IPS DF 19.7 (cell line): ENCODE measurements at places on chromosomes 12 and 14.

DNA sequence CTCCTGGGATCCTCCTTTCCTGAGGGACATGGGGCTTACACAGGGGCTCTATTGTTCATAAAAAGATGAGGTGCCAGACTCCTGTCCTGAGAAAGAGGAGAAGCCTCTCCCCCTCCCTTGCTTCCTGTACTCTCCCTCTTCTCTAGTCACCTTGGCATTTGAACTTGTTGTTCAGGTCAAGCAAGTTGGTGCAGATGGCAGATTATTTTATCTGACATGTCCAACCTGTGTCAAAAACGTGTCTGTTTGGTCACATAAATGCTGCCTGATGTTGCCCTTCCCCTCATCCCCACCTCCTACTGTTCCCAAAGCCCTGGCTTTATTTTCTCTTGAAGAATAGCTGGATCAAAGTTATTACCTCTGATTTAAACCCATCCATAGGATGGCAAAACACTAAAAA is 154.8 kb downstream of the TMX1 start:
- DNase-seq = no peak

GRCh38 chr14:67251573-67252226 is 10.5 kb downstream of the PALS1 start:
- no peak for DNase-seq

GRCh38 chr12:3704512-3705353 is 48.2 kb downstream of the CRACR2A start:
- no peak for DNase-seq

GRCh38 chr12:124652661-124653060 is 85.2 kb upstream of the NCOR2 start:
- DNase-seq = no peak

DNA sequence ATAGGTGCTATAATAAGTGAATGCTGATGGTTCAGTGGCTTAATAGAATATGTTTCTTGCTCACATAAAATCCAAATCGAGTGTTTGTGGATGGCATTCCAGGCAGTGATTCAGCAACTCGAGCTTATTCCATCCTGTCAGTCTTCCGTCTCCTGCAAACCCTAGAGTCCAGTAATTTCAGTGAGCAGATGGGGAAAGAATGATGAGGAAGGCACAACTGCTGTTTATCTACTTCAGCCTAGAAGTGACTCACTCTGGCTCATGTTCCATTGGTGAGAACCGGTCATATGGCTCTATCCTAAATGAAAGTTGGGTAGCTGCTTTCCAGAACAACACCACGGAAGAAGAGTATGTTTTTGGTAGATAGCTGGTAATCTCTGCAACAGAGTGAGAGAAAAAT is 421.8 kb upstream of the PDE3A start:
- DNase-seq = no peak

DNA sequence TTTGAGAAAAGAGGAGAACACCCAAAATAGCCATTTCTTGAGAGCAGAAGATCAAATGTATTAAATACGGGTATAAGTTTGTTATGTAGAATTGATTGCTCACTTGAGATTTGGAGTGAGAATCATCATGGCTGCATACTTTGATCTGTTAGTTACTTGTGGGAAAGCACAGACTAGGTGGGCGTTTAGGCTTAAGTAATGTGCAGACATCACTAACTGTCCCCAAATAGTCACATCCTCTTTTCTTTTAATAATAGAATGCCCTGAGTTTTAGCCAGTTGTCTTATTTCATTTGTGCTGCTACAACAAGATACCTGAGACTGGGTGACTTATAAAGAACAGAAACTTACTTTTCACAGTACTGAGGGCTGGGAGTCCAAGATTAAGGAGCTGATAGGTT is 14.3 kb upstream of the GTF2A1 start:
- DNase-seq = no peak

DNA sequence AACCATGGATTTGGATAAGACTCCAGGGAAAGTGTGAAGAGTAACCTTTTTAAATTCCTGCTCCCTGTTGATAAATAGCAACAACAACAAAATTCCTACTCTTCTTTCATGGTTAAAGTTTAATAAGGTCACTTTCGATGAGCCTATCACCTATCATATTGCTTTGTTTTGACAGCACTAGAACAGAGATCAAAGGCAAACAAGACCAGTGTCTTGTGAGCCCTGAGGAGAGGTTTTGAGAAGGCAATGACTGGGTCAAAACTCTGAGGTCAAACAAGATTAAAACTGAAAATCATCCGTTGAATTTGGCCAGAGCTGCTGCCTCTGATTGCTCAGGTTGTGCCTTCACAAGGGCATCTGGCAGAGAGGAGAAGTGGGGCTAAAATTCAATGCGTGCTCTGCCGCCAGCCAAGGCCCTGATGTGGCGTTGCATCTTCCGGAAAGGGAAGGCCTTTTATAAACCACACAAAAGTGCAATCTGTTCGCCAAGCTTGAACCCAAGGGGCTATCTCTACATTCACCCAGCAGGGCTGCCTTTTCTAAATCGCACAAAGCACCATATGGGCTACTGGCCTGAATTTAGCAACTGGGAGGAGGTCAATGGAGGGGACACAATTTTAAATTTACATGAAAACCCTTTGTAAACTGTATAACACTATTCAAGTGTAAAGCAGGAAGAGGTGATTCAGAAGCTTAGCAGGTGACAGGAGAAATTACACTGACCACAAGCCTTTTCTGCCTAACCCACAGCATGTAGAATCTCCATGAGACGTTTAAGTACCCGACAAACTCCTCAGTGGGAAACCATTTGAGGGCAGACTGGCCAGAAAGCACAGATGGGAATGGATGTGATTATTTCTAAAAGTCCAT is 140.8 kb downstream of the DAD1 start:
- no peak for DNase-seq

DNA sequence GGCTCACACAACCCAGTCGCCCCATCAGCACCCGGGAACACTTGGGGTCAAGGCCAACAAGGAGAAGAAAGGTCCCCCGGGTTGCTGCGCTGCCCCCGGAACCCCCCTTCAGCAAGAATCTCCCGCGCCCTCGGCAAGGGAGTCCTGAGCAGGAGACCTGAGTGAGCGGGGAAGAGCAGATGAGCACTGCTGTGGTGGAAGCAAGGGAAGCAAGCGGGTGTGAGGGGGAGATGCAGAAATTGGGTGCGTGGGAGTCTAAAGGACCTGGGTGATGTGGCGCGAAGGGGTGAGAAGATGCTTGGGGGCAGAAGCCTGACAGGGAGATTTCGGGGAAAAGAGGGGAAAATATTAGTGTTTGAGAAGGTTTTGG is 105.5 kb upstream of the PRB2 start:
- DNase-seq = no peak

DNA sequence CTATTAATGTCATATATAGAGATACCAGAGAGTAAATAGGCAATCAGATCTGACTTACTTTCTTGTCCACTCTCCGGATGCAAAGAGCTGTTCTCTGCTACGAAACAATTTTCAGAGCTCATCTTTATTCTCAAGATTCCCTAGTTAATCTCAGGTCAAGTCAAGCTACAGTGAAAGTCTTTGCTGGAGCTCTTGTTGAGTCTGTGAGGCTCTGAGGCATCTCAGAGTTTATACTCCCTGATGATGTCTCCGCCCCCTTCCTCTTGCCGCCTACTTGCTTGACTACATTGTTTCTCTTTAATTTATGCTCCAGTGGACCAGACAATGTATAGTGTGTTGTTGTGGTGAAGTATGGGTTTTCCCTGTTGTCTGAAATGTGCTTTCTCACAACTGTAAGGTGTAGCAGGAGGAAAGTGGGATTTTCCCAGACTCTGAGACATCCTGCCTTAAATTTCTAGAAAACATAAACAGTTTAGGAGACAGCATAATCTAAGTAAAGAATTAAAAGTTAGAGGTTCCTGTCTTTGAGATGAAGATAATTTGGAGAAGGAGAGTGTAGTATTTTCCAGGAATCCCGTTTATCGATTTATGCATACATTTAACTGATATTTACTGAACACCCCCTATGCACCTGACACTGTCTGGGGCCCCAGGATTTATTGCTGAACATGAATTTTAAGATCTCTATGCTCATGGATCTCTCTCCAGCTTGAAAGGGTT is at the start of gene CD69:
Gene CD69, minus strand, starts transcription at position 203 of the 720 bp plus-strand sequence. Its CDS starts 81 bp downstream, at position 122.
- DNase-seq = no peak

DNA sequence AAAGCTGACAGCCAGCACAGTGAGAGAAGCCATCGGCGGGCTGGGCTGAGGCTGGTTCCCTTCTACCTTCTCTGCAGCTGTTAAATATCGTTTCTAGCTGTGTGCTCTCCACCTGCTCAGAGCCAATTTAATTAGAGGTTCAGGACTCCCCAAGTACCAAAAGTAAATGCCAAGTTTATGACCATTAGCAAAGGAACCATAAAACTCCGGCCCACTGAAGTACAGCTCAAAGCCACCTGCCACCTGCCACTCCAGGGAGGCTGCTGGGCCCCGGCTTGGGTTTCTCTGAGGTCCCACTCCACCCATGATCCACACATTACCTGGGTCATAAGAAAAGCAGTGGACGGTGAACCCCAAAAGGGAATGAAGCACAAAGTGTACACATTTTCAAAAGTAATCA is 272.8 kb downstream of the KSR2 start:
- no peak for DNase-seq

GRCh38 chr12:76929499-76929898 is 50.7 kb upstream of the CSRP2 start:
- DNase-seq = no peak

- DNase-seq = no peak
These were observed 9.5 kb downstream of the SLC38A2 start for GRCh38 chr12:46362895-46363581.

- DNase-seq = no peak
These were observed 154.5 kb downstream of the PHLDA1 start for GRCh38 chr12:75876832-75877762.

DNA sequence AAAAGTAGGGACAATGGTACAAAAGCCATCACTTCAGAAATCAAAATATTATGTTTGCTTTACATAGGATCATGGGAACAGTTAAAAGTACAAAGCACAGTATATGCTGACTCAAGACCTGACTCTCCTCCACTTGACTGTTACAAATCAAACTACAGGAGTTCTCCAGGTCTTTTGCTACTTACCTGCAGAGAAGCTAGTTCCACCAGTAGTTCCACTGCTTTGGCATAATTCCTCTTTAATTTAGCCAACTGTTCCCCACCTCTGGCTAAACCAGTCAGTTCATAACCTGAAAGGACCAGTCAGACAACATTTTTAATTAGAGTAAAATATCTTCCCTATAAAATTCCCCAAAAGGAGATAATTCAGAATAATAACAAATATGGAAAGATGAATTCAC is 14.0 kb downstream of the ATP6V1D start:
- DNase-seq = no peak
